GDM1 (cell line): ENCODE measurements at places on chromosomes 12 and 14.

- DNase-seq = no peak
Measured at GRCh38 chr14:70239802-70240201, 51.1 kb upstream of the SLC8A3 start.

- DNase-seq = no peak
Measured at GRCh38 chr12:99911081-99911480, 73.7 kb downstream of the ANKS1B start.

GRCh38 chr12:102976609-102977280 lies 19.3 kb downstream of the ASCL1 start:
- DNase-seq = no peak

- no peak for DNase-seq
Measured at GRCh38 chr12:19005257-19005801, 124.2 kb upstream of the PLEKHA5 start.

DNA sequence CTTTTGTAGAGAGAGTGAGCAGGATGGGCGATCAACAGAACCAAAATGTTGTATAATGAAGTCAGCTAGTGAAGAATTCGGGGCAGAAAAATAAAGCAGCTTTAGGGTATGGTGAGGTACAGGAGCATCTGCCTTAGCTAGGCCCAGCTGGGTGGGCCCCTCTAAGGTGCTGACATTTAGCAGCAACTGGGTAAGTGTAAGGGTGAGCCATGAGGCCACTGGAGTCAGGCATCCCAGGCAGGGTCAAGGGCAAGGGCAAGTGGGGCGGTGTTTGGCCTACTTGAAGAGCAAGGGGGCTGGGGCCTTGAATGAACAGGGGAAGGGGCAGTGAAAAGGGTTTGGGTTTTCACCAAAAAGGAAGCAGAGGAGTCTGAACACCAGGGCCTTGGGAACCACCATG lies 583.6 kb downstream of the BCL11B start:
- no peak for DNase-seq

DNA sequence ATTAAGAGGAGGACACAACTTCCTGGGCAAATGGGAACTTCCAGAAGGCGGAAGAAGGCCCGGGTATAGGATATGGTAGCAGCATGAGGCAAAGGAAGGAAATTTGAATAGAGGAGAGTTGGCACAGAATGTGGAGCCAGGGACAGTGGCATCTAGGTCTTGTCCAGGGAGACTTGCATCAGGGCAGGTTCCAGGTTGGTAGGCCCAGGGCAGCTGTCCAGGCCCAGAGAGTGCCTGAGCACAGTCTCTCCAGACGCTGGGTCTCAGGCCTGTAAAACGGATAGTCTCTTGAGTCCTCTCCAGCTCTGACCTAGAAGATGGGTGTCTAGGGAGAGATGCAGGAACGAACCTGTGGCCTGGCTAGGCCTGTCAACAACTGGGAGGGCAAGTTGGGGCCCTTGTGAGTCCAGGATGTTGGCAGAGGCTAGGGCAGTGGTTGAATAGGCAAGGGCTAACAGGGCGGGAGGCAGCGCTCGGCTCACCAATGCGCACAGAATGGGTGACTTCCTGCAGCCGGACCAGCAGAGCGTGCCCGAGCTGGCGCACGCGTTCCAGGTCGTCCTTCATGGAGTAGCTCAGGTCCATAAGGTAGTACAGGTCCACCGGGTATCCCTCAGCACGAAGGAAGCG lies 9.9 kb downstream of the ITGB7 start:
- DNase-seq = no peak

DNA sequence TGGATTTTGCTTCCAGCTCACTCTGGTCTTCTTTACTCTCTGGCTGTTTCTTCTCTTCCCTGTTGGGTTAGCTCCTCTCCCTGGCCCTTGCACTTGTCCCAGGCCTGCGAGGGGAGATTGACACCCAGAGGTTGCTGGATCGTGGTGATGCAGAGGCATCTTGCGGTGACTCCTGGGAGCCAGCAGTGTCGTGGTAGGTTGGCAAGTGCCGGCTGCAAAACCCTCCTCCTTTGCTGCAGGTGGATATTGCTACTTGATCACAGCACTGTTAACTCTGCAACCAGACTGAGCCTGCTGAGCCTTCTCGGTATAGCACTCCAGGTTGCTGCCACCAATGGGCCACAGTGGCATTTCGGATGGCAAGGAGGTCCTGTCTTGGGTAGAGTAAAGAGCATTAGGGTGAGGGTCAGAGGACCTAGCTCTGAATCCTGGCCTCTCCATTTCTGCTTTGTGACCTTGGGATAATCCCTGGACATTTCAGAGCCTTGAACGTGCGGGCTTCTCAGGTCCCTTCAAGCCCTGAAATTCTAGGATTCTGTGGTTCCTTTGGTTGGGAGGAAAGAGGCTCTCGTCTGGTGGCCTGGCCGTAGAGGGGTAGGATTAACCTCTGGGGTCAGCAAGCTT lies 87.4 kb downstream of the TSPAN9 start:
- DNase-seq = no peak

DNA sequence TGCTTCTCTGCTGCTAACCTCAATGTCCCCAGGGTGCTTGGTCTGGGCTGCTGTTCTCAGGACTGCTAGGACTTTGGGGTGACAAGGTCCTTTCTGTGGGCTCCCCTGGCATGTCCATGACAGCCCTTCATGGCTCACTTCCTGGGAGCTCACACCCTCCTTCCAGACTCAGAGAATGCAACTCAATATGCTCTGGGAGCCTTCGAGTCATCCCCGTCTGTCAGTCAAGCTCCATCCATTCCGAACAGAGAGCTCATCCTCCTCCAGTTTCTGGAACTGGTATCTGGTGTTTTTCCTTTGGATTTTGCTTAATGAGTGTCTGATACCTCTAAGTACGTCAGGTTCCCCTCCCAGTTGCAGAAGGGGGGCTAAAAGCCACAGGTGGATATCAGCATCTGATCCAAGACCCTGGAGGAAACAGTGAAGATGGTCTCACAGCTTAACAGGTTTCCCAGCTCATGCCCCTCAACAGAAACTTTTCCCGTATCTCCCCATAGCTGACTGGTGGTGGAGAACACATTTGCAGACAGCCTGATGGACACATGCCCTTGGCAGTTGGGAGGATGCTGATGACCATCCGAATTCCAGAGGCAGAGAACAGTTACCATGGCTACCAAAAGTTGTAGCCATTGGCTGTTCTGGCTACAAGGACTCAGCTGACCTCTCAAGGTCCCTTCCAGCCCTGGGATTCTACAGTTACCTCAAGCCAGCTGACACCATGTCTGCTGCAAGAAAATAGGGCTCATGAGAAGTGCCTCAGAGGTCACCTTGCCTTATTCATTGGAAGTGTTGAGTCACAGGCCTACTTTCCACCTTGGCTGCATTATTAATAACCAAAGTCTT lies 9.5 kb upstream of the RAB35 start:
- DNase-seq = no peak

GRCh38 chr12:129901254-129901653 lies 2.6 kb downstream of the TMEM132D start:
- DNase-seq = no peak

DNA sequence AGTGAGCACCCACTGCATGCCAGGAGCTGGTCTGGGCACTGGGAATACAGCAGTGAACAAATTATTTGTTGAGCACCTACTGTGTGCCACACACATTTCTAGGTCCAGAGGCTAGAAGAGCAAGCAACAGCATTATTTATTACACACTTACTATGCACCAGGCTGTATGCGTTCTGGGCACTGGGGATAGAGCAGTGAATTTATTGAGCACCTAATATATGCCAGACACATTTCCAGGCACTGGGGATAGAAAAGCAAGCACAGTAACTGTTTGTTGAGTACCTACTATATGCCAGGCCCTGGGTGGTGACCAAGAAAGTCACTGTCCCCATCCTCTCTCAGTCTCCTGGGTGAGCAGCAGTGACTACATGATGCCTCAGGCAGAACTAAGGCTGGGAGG lies 107.5 kb upstream of the NCOR2 start:
- no peak for DNase-seq

- no peak for DNase-seq
Measured at GRCh38 chr14:65297744-65298143, 114.8 kb upstream of the FUT8 start.

GRCh38 chr14:92846162-92846897 lies 52.2 kb downstream of the GOLGA5 start:
- no peak for DNase-seq

- DNase-seq = no peak
Measured at GRCh38 chr12:55957106-55957859, 8.6 kb downstream of the PMEL start.

GRCh38 chr14:23430016-23430722 lies 5.3 kb downstream of the MYH7 start:
- DNase-seq = no peak

DNA sequence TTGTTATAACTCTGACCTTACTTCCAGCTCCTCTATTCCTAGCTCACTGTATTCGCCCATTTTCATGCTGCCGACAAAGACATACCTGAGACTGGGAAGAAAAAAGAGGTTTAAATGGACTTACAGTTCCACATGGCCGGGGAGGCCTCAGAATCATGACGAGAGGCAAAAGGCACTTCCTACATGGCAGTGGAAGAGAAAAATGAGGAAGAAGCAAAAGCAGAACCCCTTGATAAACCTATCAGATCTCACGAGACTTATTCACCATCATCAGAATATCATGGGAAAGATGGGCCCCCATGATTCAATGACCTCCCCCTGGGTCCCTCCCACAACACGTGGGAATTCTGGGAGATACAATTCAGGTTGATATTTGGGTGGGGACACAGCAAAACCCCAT lies 14.5 kb upstream of the PHC1 start:
- peak; percentile 38 for DNase-seq

- no peak for DNase-seq
Measured at GRCh38 chr12:25718081-25718731, 165.1 kb upstream of the LMNTD1 start.

DNA sequence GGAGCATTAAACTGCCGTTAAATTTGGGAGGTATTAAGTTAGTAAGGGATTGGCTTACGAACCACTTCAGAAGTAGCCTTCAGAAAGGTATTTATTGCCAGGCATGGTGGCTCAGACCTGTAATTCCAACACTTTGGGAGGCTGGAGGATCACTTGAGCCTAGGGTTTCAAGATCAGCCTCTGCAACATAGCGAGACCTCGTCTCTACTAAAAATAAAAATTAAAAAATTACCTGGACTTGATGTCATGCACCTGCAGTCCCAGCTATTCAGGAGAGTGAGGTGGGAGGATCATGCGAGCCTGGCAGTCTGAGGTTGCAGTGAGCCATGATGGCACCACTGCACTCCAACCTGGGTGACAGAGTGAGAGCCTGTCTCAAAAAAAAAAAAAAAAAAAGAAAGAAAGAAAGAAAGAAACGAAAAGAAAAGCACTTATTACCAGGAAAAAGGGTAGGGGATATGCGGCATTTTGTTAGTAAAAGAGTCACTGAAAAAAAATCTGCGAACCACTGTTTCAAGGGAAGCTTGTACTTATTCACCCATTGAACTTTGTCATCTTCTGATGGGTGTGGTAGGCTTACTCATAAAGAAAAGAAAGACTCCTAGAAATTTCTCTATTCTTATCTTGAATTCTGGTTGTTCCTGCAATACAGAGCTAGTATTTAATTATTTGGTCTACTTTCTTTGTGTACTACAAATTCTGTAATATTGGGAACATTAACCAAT lies 33.6 kb upstream of the PLEKHA5 start:
- no peak for DNase-seq

DNA sequence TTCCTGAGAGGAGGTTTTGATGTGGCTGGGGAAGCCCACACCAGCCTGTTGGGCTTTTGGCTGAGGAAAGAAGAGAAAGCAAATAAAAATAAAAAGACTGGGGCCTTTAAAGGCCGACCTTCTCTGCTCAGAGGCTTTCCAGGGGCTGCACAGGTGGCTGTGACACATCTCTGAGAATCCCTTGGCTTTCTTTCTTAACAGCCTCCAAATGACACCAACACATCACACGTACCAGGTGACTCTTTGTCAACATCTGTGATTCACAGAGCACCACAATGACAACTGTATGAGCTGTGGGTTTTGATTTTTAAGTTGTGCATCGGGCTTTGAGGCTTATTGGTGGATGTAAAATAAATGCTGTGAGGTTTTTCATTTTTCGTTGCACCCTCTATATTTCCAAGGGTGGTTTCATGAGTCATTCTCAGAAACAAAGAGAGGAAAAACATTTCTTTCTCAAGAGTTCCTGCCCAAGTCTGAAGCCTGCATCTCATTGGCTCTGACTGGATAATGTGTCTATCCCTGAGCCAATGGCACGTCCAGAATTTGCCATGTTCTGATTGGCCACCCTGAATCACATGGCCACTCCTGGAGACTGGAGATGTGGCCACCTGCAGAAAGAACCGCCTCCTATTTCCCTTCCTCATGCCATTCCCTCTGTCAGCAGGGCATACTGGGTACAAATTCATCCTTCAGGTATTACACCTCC lies 349.0 kb downstream of the GLT1D1 start:
- no peak for DNase-seq

DNA sequence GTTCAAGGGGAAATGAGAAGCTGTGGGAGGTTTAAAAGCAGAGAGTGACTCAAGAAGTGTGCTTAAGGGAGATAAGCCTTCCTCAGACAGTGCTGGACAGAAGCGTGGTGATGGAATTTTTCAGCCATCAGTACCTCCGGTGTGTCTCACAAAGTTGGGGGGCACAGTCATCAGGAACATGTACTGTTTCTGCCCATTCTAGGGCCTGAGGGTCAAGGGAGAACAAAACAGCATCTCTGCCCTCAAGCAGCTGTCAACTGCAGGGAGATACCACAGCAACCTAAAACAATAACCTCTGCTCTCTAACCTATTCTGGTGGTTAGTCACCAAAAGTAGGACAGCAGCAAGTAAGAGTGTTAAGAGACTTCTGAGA lies 2.0 kb upstream of the STON2 start:
- DNase-seq = peak; percentile 38

- DNase-seq = no peak
Measured at GRCh38 chr14:76509311-76509710, 133.4 kb downstream of the ESRRB start.

- no peak for DNase-seq
Measured at GRCh38 chr12:96365604-96366380, 34.4 kb downstream of the CDK17 start.

DNA sequence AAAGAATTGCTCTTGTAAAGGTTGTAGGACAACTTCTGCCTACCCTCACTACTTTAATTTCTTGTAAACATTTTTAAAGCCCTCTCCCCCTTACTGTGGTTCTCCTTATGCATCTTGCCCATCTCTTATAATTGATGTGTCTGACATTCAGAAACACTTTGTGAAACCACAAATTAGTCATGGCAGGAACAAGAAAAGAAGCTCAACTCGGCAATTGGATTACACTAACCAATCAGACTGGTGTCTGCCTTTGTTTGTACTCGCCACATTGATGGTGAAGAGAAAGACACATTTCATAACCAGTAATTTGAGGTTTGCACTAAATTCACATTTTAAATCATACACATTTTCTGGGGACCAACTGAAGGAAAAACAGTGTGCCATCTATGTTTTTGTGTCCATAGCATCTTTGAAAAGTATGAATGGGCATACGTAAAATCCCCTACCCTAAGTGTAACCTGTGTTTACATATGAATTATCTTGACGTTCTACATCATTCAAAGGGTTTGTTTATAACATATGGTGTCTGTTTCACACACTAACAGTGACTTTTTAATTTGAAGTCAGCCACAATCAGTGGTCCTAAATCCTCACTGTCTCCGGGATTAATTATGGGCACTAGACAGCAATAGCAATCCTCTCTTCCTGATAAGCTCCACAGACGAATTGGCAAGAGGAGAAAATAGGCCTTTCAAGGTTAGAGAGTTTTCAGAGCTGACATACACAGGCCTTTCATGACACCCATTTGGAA lies 49.9 kb downstream of the OTX2 start:
- DNase-seq = no peak
